CD8-positive, alpha-beta T cell (primary cell): ENCODE measurements at places on chromosomes 5 and 9. TPM values are rescaled to one million over a fixed set of nuclear protein-coding genes. Genes with fewer than 3 reads are reported as not detected.

- DNase-seq, result no peak
These were observed 1.3 kb upstream of the EBF1 start for GRCh38 chr5:159100782-159101646.

DNA sequence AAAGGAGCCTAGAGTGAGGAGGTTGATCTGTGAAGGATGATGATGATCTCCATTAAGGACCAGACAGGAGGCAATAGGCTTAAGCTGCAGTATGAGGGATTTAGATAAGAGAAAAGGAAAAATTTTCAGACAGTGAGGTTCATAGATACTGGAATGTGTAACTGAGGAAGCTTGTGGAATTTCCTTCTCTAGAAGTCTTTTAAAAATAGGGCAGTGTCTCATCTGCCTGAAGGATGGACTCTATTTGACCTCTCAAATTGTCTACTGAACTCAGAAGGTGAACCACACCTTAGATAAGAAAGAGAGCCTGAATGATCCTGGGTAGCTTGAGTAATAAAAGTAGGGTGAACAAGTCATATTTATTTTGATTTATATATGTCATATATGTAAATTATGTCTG is 148.2 kb upstream of the CDKN2B start:
- no peak for DNase-seq

- DNase-seq, result no peak
These were observed 1938.7 kb upstream of the NUDT12 start for GRCh38 chr5:105501315-105501714.

DNA sequence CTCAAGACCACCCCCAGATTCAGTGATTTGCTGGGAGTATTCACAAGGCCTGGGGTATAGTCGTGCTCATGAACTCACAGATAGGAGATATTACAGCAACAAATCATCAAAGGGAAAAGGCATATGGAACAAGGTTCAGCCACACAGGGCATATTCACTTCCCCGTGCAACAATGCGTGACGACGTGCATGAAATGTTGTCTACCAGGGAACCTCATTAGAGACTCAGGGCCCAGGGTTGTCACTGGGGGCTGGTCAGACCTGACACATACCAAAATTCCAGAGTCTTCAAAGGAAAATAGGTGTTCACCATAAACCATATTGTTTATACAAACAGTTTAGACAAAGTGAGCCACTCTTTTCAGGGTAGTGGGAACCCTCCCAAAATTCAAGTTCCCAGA is 212.4 kb downstream of the RFK start:
- no peak for DNase-seq

- DNase-seq, result no peak
These were observed 11.2 kb upstream of the SET start for GRCh38 chr9:128677794-128678193.

GRCh38 chr5:181044662-181045305 is 4.7 kb downstream of the BTNL9 start:
- DNase-seq, result no peak

GRCh38 chr9:135561391-135562234 is at the start of gene PAEP:
TSS of gene PAEP (plus strand) at chr9:135561756.
- DNase-seq, result no peak

DNA sequence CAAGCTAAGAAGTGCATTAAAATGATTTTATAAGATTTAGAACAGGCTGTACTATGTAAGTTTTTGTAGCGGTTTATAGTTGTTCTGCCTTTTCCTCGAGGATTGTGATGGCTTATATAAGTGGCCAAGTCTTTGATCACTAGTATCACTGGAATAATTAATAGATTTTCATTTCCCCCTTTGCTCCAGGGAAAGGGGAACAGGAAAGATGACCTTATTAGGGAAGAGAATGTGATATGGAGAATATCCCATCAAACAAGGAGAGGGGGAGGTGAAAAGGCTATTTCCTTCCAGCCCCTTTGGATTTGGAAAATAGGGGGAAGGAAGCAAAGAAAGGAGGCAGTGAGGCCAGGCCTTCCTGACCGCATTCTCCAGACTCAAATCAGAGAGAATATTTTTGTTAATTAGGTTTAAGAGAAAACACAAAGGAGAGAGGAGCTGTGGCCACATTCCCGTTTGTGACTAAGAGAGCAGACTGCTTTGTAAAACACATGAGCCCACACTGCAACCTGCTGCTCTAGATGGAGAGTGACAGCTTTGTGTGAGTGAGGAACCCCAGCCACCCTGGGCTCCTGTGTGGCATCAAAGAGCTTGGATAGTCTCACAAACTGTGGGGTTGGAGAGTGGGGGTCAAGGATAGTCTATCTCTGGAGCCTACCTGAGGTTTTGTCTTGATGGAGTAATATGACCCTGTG is 359.5 kb downstream of the DTWD2 start:
- DNase-seq, result no peak

GRCh38 chr5:118565335-118565971 is 422.9 kb downstream of the DTWD2 start:
- no peak for DNase-seq

GRCh38 chr9:130997925-130998596 is 10.9 kb upstream of the LAMC3 start:
- DNase-seq, result peak; percentile 16

- no peak for DNase-seq
These were observed 65.6 kb upstream of the TRIO start for GRCh38 chr5:14077501-14077900.

GRCh38 chr5:68406767-68407241 is 191.2 kb downstream of the PIK3R1 start:
- DNase-seq, result no peak

DNA sequence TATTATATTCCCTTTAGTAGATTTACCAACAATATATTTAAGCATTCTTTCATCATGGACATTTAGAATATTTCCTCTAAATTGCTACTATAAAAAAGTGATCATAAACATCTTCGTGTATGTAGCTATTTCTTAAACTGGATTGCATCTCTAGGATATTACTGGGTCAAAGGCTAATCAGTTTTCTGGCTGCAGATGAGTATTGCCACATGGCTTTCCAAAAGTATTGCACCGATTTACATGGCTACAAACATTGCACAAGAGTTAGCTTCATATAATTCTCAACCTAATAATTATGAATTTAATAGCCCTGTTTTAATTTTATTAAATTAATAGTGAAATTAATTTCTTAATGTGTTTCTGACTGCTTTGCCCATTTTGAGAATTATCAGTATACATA is 183.4 kb downstream of the DMRT2 start:
- DNase-seq, result no peak

DNA sequence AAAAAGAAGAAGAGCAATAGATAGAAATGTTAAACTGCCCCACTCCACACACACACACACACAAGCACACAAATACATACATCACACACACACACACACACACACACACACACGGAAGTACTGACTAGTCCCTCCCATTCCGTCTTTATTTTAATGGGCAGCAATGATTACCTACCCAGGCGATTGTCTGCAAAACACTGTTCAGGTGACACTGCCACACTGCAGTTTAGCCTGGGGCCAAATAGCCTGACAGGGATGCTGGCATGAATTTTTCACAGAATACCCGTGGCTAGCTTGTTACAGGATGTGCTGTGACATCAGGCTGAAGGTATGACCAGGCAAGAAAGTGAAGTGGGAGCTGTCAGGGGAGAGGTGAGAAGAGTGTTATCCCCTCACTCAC is 86.9 kb downstream of the FRMD3 start:
- no peak for DNase-seq

DNA sequence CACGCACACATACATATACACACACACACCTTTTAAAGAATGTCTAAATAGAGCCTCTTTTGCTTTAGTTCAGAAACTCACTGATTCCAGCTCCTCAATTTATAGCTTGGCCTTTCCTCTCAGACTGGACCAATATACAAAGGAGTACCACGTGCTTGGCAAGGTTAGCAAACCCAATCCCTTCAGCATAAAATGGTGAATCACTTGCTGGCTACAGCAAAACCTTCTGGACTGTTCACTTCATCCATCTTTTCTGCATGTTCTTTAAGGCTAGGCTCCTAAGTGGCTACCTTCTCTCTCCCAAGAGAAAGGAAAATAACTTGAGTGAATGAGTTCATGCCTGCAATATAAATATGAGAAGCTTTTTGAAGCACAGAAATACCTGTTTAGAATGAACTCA is 109.7 kb downstream of the LPAR1 start:
- no peak for DNase-seq

GRCh38 chr9:88829276-88829675 is 162.0 kb upstream of the S1PR3 start:
- DNase-seq, result no peak

DNA sequence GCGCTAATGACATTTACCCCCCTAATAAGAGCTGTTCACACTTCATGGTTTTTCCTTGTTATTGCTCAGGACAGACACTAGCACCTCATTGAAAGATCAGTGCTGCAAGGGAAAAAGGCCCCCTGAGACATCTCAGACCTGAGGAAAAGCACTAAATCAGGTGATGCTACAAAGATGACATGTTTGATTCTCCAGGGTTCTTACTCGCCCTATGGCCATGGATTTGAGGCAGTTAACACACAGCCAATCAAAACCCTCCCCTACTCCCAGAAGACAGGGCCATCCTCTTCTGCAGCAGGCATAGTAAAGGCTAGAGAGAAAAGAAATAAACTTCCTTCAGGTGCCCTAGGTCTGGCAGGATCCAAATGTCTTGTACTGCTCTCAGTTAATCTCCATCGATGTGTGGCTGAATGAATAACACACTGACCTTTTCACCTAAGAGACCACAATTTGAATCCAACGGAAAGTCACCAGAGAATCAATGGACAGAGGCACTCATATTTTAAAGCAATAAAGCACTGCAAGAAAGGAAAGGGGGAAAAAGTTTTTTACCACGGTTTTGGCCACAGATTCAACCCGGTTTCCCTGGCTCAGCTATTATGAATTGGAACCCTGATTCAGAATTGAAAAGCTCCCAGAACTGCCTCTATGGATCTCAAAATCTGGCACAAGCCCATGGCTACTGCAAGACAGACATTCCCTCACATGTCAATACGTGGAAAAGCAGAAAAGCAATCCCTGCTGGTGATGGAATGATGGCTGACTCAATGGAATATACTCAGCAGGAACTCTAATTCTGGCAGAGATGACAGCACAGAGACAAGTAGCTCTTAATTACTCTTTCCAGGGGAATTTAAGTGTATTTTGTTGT is 329.5 kb downstream of the BNC2 start:
- no peak for DNase-seq

DNA sequence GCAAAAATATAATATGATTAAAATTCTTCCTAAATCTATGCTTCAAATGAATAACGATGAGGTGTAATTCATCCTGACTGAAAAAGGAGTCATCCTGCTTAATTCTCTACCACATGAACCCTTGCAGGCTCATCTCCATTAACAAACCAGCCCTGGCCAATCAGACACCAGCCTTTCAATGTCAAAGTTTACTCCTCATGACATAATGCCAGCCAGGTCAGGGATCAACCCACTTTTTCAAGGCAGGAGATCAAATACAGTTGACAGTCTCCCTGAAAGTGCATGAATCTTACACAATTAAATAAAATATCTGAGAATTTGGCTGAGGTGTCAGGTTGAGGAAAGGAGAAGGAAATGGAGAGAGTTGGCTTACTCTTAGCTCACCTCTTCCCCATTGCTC is 7.0 kb downstream of the GRIN3A start:
- no peak for DNase-seq

DNA sequence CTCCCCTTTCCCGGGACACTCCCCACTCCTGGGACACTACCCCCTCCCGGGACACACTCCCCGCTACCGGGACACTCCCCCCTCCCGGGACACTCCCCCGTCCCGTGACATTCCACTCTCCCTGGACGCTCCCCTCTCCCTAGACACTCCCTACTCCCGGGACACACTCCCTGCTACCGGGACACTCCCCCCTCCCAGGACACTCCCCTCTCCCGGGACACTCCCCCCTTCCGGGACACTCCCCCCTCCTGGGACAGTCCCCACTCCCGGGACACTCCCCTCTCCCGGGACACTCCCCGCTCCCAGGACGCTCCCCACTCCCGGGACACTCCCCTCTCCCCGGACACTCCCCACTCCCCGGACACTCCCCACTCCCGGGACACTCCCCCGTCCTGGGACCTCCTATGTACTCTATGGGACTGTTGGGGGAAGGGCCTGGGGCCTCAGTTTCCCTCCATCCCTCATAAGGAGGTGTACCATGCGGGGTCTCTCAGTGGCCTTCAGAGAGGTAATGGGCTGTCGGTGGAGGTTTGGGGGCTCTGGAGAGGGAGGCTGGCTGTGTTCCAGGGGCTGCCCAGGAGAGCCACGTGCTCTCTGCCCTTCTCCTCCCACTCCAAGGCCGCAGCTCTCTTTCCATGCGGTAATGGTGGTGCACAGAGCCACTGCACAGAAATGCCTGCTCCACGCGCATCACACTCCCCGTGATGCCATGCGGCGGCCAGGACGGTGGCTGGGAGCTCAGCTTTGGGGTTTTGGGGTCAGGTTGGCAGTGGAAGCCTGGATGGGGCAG is 96.2 kb downstream of the RXRA start:
- no peak for DNase-seq

DNA sequence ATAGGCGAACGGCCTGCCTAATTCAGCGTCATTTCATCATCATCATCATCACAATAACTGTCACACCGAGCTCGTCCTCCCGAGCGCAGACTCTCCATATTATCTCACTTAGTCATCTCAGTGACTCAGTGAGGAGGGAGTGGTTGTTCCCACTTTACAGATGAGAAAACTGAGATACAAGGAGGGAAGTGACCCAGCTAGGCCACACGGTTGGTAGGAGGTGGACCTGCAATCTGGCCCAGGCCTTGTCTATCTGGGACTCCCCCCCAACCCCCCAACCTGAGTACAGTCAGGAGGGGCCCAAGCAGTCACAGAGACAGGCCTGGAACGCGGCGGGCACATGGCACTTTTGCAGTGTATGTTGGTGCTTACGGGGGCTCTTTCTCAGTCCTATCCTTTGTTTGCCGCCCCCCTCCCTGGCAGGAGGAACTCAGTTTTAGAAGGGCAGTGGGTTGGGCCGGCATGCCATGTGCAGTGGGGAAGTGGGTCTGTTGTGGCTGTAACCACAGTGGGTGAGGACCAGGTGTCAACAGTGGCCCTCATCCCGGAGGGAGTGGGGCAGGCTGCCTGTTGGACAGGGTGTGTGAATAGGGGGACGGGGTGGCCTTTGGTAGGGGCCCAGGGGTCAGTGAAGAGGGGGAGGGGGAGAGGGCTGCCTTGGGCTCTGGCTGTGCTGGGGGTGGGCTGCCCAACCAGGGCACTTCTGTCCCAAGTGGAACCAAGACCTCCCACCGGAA is 1.7 kb upstream of the RXRA start:
- DNase-seq, result peak; percentile 60

- no peak for DNase-seq
These were observed 432.6 kb downstream of the CYLC2 start for GRCh38 chr9:103427696-103428095.

- no peak for DNase-seq
These were observed 41.9 kb downstream of the CD180 start for GRCh38 chr5:67154556-67155206.

- no peak for DNase-seq
These were observed 200.5 kb downstream of the EBF1 start for GRCh38 chr5:158899211-158899610.

GRCh38 chr5:128665747-128666355 is 127.8 kb upstream of the FBN2 start:
- DNase-seq, result no peak

MINAR2 gene
- total RNA-seq, result not detected

TOMM5 gene
- 37.8 TPM for total RNA-seq

CARTPT gene
- not detected for total RNA-seq

CXCL14 gene
- total RNA-seq, result not detected

ZNF474 gene
- not detected for total RNA-seq

CDH9 gene
- total RNA-seq, result not detected

HMMR gene
- total RNA-seq, result 0.76 TPM

C6 gene
- not detected for total RNA-seq

TDRD7 gene
- total RNA-seq, result 4.5 TPM
